GM23338 (cell line): ENCODE measurements at places on chromosomes 11 and 22. TPM values are rescaled to one million over a fixed set of nuclear protein-coding genes. Genes with fewer than 3 reads are reported as not detected.

DNA sequence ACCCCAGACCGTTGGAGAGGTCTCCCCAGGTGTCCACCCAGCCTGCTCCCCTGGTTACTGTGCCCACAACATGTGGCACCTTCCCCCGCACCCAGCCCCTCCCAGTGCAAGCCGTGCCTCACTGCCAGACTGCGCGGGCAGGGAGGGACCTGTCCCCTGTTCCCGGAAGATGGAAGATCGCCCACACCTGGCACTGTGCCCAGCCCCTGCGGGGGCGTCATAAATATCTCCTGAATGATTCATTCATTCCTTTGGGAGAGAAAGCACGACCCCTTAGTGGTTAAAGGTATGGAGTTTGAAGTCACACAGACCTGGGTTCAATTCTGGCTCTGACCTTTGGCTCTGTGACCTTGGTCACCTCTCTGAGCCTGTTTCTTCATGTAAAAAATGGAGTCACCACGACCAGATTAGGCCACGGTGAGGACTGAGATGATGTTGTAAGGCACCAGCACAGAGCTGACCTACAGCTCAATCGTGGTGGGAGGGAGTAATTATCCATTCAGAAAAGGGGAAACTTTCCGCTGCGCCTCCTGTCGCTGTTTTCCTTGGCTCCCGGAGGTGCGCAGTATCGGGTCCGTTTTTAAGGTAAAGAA, 497 bp upstream of the SYT12 start:
- no peak for DNase-seq

- no peak for DNase-seq
These were observed 34.9 kb downstream of the P4HA3 start for GRCh38 chr11:74276581-74276980.

DNA sequence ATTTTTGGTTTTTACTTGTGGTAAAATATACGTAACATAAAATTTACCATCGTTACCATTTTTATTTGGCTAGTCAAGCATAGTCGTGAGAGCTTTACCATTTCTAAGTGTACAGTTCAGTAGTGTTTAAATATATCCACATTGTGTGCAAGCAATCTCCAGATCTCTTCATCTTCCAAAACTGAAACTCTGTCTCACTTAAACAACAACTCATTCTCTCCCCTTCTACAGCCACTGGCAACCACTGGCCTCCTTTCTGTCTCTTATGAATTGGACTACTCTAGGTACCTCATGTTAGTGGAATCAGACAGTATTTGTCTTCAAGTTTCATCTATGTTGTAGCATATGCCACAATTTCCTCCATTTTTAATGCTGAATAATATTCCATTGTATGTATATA, 37.4 kb downstream of the SMC1B start:
- no peak for DNase-seq

- DNase-seq, result no peak
These were observed 131.1 kb downstream of the RASSF10 start for GRCh38 chr11:13140028-13140870.

- DNase-seq, result no peak
These were observed 65.5 kb upstream of the TCF20 start for GRCh38 chr22:42335839-42336378.

- DNase-seq, result no peak
These were observed 6.5 kb downstream of the ANKRD42 start for GRCh38 chr11:83200035-83200434.

DNA sequence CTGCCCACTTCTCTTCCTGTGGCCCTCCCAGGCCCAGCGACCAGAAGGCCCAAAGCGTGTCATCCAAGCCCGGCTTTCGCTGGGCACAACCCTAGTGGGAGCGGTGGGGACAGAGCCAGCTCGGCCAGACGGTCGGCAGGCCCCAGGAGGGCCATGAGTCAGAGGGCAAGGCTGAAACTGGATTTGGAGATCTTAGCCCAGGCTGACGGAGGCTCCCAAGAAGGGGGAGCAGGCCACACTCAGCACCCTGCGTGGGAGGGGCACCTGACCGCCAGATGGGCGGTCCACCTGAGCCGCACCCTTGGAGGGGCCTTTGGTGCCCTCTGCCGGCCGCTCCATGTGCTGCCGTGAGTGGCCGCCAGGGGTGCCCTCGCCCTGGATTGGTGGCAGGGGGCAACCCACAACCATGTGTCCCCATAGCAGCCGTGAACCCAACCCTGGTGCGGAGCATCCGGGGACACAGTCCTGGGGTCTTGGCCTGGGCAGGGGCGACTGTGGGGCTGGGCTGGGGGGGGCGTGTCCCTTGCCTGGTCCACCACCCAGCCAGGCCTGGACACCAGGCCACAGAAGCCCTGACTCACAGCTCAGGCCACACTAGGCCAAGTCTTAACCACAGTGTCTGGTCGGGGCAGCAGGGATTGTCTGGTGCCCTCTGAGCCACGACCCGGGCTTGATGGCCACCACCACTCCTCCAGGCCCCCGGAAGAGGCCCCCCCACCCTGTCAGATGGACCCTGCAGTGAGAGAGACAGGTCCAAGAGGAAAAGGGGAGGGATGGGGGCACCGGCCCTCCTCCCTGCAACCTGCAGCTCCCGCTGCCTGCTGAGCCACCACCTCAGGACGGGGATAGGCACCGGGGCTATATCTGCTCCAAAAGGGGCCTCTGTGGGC, 19.2 kb upstream of the TALDO1 start:
- peak; percentile 85 for DNase-seq

GRCh38 chr11:818396-819128, at the start of gene PNPLA2:
Gene PNPLA2, plus strand, starts transcription at chr11:818914. Its CDS starts 805 bp downstream, at chr11:819719.
- DNase-seq, result peak; percentile 51

- DNase-seq, result peak; percentile 83
These were observed 84.1 kb downstream of the NXPE2 start for GRCh38 chr11:114762408-114762807.

DNA sequence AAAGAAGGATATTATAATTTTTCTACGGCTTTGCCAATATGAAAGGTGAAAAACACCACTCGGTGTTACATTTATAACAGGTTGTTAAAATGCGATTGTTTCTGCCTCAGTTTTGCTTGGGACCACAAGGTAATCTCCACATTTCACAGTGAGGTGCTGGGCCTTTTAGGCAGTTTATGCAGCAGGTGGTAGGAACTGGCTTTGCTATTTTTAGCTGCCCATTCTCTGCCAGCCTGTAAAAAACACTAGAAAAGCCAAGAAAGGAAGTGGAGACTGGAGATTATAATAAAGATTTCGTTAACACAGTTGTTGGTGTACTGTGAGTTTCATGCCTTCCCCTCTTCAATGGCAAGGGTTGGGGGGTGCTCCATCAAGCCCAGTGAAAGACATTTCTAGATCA, 8.0 kb upstream of the MRPL16 start:
- no peak for DNase-seq

DNA sequence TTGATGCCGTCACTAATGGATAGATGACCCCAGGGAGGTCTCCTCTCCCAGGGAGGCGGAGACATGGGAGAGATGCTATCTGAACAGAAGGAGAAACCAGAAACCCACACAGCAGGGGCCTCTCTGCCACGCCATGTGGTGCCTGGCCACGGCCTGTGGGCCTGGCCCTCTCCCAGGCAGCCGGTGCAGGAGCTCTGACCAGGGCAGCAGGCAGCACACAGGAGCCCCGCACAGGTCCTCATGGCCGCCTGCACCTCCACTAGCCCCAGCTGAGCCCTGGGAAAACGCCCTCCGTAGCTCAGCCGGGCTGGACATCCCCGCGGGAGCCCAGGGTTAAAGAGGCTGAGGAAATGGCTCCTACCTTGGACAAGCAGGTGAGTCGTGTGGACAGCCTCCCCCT, 19.8 kb downstream of the IGSF9B start:
- DNase-seq, result no peak

- no peak for DNase-seq
These were observed 2.0 kb upstream of the SHISA8 start for GRCh38 chr22:41916745-41917358.

- DNase-seq, result no peak
These were observed 121.2 kb downstream of the PDE3B start for GRCh38 chr11:14764579-14765527.

GRCh38 chr11:16394947-16395346, 38.6 kb upstream of the SOX6 start:
- no peak for DNase-seq

GRCh38 chr11:103929170-103929903, 107.1 kb upstream of the DDI1 start:
- no peak for DNase-seq

- no peak for DNase-seq
These were observed 145.0 kb upstream of the RAG2 start for GRCh38 chr11:36743039-36743438.

- no peak for DNase-seq
These were observed 13.3 kb downstream of the ROBO4 start for GRCh38 chr11:124884340-124884739.

DNA sequence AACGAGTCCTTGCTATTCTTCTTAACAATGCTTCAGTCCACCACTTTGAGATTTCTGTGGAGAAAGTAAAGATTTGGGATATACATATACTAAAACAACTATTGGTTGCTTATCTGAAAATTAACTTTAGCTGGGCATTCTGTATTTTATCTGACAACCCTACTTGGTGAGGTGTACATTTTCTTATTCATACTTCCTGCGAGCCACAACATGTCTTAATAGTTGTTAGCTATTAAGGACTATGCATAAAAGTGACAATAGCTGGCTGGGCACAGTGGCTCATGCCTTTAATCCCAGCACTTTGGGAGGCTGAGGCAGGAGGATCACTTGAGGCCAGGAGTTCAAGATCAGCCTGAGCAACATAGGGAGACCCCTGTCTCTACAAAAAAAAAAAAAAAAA, 28.0 kb upstream of the TMA7B start:
- no peak for DNase-seq

- no peak for DNase-seq
These were observed 24.5 kb upstream of the CABP7 start for GRCh38 chr22:29695129-29695926.

- peak; percentile 77 for DNase-seq
These were observed 61.7 kb downstream of the PARVB start for GRCh38 chr22:44085743-44086270.

DNA sequence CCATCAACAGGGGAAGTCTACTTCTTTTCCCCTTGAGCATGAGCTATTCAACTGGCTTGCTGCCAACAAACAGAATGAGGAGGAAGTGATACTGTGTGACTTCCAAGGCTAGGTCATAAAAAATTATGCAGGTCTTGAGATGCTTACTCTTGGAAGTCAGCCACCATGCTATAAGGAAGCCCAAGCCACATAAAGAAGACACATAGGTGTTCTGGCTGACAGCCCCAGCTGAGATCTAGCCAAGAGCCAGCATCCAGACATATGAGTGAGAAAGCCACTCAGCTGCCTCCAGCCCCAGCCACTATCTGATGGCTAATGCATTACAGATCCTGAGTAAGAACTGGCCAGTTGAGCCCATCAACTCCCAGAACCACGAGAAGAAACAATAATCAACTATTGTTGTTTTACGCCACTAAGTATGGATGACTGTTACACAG, 31.0 kb upstream of the PPP2R1B start:
- no peak for DNase-seq

- no peak for DNase-seq
These were observed 1.1 kb downstream of the SLC43A3 start for GRCh38 chr11:57425565-57426438.

GRCh38 chr22:46537225-46537945, at the start of gene CELSR1:
Gene CELSR1, minus strand, starts transcription at chr22:46537620. Its CDS starts 450 bp downstream, at chr22:46537170.
- DNase-seq, result peak; percentile 71

GRCh38 chr11:111183706-111184105, 61.8 kb upstream of the POU2AF2 start:
- no peak for DNase-seq

GRCh38 chr11:48169259-48169658, 47.4 kb upstream of the OR4B1 start:
- DNase-seq, result no peak

GRCh38 chr11:65036931-65037330, 4.1 kb upstream of the SAC3D1 start:
- DNase-seq, result no peak

GRCh38 chr11:9802291-9802861, 138.5 kb downstream of the SWAP70 start:
- DNase-seq, result peak; percentile 48

GRCh38 chr11:35515224-35515623, 10.2 kb downstream of the PAMR1 start:
- no peak for DNase-seq

DNA sequence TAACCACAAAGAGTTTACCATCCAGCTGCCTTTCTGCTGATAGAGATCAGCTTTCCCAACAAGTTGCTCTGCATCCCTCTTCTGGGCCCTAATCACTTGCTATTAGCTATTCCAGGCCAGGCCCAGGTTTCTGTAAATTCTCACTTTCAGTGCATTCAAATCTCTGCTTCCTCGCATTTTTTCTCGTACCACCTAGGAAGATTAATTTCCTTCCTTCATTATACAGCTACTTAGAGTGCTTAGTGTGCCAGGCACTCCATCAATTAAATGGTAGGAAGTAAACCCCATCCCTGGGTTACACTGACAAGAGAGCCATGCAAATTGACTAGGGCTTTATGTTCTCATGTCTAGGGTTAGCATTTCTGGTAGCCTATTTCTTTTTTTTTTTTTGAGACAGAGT, 9.7 kb downstream of the SIAE start:
- DNase-seq, result no peak

- DNase-seq, result no peak
These were observed 200.0 kb downstream of the TBC1D22A start for GRCh38 chr22:46962406-46962805.

DNA sequence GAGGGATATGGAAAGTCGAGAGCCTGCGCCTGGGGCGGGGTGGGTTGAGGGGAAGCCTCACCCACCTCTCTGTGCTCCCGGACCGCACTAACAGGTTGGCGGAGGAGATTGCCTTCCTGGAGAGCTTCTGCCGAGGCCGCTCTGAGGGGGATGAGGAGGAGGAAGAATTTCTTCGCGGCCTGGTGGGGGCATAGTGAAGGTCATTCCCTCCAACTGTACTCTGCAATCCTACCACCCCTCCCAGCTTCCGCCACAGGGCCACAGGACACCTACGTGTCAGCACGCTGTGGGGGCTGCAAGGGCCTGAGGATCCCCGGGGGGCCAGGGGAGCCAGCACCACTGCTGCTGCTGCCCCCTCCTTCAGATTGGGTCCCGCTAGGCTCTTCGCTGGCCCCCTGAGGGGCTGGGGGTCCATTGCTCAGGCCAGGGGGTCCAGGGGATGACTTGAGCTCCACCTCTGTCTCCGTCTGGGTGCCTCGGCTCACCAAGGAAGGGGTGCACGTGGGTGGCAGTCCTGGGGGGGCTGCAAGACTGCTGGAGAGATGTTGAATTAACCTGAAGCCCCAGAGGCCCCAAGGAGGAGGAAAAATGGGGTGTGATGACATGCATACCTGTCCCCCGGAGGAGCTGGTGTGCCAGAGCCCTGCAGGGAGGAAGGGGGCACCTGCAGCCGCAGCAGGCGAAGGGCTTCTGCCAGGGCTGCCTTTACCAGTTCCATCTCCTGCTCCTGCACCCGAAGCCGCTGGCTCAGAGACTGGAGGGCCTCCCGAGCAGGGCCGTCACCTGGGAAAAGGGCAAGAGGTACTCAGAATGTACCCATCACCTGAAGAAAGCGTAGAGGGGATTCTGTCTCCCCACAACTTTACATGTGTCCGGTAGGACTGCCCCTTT, 1.5 kb downstream of the EML3 start:
- DNase-seq, result no peak

The IRAG1 gene
- 2.5 and 2.7 TPM in 2 replicates for total RNA-seq

The PGM2L1 gene
- 41.0 and 44.4 TPM in 2 replicates for total RNA-seq

The EML3 gene
- 17.1 and 19.3 TPM in 2 replicates for total RNA-seq

The FAM180B gene
- total RNA-seq, result not detected in 2 replicates

The CBX6 gene
- 18.2 and 23.0 TPM in 2 replicates for total RNA-seq

The MCAM gene
- total RNA-seq, result 79.5 and 139 TPM in 2 replicates

The APOBEC3H gene
- not detected in 2 replicates for total RNA-seq

The CHKB gene
- total RNA-seq, result 51.2 and 67.0 TPM in 2 replicates

The OTOG gene
- total RNA-seq, result 0.52 and 0.78 TPM in 2 replicates

The MFNG gene
- 1.9 and 3.8 TPM in 2 replicates for total RNA-seq

The KCNQ1OT1 gene
- 2.8 and 4.2 TPM in 2 replicates for total RNA-seq

The GLB1L3 gene
- 33.1 and 35.9 TPM in 2 replicates for total RNA-seq

The TNRC6B gene
- total RNA-seq, result 41.4 and 46.9 TPM in 2 replicates

The HTR3B gene
- total RNA-seq, result not detected in 2 replicates

The DDTL gene
- total RNA-seq, result 1.5 and 2.1 TPM in 2 replicates
